ENCODE measurements at places on chromosomes 7 and 10.

DNA sequence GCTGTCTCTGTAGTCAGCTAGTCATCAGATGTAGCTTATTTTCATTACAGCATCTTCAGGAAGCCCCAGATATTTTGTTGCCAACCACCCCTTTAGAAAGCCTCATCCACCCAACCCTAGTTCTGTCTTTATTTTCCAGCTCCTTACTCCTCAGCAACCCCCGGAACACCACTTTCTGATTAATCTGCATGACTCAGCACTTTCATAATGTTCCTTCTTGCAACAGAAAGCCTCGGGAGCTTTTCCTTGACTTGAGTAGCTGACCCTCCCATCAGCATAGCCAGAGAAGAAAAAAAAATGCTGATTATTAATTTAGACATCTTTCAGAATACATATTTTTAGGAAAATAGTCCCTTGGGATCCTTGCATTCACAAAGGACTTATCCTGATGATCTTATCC is 244.0 kb upstream of the CXCL12 start:
- DNase-seq = peak; percentile 7

DNA sequence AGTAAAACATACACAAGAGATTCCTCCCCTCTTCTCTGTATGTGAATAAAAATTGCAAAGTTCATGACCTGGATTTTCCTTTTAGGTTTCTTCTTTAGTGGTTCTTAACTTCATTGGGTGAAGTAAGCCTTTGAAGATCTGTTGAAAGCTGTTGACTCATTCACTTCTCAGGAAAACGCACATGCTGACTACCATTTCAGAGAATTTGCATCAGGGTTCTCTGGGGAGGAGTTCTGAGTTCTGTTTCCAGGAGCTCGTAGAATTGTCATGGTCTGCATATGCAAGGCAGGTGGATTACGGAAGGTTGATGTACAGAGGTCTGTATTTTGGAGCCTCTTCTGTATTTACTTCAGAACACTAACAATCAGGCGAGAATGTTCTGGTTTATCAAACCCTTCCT is 962 bp upstream of the SLC26A4 start:
- no peak for DNase-seq

DNA sequence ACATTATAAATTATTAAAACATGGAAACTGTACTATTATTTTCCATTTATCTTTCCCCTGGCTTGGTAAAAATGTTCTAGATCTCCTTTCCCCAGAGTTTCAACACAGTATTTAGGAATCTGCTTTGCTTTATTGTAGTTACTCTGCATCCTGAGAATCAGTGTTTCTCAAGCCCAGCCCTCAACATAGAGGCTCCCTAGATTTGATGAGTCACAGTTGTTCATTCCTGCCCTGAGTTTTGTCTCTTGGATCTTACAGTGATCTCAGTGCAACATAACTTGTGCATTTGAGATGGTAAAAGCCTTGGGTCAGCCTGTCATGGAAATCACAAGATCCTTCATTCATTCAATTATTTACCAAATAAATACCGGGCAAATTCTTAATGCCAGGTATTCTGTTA is 63.0 kb downstream of the VAX1 start:
- no peak for DNase-seq

GRCh38 chr7:137987968-137988367 is 13.9 kb downstream of the CREB3L2 start:
- no peak for DNase-seq

- no peak for DNase-seq
Measured at GRCh38 chr10:29585488-29585976, 49.2 kb downstream of the SVIL start.

DNA sequence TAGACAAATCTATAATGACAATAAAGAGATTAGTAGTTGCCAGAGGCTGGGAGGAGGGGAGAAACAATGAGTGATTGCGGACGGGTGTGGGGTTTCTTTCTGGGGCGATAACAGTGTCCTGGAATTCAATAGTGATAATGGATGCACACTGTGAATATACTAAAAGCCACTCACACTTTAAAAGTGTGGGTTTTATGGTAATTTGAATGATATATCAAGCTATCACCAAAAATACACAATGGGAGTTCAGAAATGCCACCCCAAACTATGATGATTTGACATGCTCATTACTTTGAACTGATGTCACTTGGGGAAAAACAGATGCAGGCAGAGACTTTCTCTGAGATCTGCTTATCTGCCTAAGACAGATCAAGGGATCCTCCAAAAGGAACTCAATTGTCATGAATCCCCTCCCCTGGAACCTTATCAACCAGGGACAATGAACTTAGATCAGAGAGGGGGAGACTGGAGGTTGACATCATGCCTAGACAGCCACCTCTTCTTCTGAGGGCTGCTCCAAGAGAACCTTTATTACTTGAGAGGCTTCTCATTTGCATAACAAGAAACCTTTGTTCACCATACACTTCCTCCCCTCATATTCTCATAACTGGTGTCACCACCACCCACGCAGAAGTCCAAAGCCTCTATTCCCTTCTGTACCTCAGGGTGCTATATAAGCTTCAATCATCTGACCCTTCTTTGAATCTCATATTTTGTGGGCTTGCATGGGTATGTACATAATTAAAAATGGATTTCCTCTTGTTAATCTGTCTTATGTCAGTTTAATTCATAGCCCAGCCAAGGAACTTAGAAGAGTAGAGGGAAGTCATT is 14.8 kb upstream of the ZC3HAV1 start:
- DNase-seq = peak; percentile 97

- DNase-seq = no peak
Measured at GRCh38 chr10:6528198-6528950, 51.7 kb downstream of the PRKCQ start.

All from hematopoietic multipotent progenitor cell treated with erythropoietin and hydrocortisone succinate and interleukin-3 and kit ligand, for 6 days (in vitro differentiated cells).